ENCODE measurements at places on chromosomes 1 and 21.

- DNase-seq = no peak
These were observed 16.0 kb downstream of the PFKFB2 start for GRCh38 chr1:207069061-207069460.

- no peak for DNase-seq
These were observed 5.7 kb downstream of the PLA2G4A start for GRCh38 chr1:186834399-186834958.

DNA sequence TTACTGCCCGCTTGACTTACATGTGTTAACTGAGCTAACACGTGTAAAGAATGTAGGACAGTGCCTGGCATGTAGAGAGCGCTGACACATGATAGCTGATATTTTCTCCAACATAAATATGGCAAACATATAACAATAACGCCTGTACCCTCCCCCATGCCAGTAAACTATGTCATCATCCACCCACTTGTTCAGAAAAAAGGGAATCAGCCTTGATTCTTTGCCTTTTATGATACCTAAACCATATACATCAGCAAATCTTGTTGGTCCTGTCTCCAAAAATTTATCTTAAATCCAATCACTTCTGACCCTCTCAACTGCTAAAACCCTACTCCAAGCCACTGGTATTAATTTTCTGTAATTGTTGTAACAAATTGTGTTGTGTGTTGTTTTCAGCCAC, 1.1 kb upstream of the ZNF692 start:
- no peak for DNase-seq

DNA sequence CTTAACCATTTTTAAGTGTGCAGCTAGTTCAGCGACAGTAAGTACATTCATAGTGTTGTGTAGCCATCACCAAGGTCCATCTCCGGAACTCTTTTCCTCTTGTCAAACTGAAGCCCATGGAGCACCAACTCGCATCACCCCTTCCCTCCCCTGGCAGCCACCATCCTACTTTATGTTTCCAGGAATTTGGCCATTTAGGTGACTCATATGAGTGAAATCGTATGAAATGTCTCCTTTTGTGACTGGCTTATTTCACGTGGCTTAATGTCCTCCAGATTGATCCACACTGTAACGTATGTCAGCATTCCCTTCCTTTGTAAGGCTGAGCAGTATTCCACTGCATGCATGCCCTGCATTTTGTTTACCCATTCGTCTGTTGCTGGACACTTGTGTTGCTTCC, 2.5 kb downstream of the COL6A2 start:
- no peak for DNase-seq

DNA sequence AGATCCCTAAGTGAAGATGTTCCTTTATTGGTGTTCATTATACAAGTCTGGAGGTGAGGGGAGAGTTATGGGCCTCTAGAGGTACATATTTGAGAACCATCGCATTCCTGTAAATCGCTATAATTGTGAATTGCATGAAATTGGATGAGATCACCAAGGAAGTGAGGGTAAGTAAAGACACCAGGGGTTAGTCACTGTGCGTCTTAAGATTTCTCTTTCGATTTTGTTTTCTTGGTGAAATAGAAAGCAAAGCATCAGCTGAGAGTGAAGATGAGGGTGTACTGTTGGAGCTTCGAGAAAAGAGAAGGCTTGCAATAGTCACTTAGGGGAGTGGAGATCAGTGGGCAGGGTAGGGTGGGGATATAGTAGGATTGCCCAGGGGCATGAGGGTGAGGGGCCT, 82.1 kb downstream of the RAVER2 start:
- DNase-seq = no peak

GRCh38 chr1:119771016-119771415, 2.3 kb upstream of the HMGCS2 start:
- no peak for DNase-seq

DNA sequence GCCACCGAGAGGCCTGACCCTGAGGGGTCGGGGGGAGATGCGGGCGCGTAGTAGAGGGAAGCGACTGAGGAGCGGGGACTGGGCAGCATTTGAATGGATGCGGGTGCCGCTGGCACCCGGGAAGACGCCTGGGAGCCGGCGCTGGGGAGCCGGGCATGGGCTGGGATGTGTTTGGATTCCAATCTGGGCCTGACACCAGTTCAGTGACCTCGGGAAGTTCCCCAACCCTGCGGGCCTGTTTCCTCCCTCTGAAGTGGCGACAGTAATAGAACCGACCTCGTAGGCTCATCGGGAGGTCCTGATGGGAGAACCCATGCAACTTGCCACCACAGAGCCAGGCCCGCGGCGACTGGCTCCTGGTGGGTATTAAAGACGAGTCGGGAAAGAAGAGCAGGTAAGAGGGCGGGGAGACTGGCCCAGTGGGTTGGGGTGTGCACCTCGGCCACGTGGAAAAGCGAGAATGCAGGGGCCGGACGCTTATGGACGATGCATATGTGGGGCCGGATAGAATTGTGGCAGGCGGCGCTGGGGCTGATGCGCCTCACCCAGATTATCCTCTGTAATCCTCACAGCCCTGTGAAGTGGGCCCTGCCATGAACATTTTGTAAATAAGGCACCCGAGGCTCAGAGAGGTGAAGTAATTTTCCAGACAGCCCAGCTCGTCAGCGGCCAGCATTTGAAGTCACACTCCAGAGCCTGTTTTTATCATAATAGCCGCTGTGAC, 105.8 kb downstream of the SLC16A1 start:
- no peak for DNase-seq

DNA sequence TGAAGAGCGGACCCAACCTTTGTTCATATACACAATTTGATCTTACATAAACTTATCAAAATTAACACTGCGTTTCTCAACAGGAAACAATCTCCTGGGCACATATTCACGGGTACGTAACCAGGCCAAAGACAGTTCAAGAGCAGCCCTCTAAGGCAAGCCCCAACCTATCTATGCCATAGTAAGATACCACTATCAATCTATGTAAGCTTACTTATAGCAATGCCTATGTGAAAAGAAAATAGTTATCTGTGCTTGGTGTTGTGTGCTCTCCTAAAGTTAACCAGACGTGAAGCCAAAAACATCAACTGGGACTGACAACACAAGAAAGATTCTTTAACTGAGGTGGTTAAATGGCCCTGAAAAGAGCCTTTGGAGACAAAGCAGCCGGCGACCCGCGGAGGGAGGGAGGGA, 49.4 kb upstream of the BOLA1 start:
- DNase-seq = no peak

DNA sequence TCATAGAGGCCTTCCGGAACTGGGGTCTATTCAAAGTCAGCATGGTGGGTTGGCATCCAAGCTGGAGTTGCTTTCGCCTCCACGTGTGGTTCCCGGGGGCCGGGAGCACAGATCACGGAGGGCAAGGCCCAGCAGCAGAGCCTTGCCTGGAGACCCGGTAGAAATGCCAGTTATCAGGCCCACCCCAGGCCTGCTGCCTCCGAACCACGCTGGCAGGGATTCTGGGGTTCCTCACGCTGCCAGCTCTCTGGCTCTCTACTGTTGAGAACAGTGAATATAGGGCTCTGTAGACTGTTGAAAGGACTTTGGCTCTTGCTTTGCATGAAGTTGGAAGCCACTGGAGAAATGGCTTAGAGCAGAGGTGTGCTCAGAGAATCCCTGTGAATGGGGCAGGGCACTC, 127.5 kb downstream of the RIPK4 start:
- no peak for DNase-seq

DNA sequence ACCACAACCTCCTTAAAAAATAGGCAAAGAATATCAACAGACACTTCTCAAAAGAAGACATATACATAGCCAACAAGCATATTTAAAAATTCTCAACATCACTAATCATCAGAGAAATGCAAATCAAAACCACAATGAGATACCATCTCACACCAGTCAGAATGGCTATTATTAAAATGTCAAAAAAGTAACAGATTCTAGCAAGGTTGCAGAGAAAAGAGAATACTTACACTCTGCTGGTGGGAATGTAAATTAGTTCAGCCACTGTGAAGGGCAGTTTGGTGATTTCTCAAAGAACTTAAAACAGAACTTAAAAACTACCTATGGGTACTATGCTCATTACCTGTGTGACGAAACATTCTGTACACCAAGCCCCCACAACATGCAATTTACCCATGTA, 20.7 kb downstream of the CD1B start:
- no peak for DNase-seq

DNA sequence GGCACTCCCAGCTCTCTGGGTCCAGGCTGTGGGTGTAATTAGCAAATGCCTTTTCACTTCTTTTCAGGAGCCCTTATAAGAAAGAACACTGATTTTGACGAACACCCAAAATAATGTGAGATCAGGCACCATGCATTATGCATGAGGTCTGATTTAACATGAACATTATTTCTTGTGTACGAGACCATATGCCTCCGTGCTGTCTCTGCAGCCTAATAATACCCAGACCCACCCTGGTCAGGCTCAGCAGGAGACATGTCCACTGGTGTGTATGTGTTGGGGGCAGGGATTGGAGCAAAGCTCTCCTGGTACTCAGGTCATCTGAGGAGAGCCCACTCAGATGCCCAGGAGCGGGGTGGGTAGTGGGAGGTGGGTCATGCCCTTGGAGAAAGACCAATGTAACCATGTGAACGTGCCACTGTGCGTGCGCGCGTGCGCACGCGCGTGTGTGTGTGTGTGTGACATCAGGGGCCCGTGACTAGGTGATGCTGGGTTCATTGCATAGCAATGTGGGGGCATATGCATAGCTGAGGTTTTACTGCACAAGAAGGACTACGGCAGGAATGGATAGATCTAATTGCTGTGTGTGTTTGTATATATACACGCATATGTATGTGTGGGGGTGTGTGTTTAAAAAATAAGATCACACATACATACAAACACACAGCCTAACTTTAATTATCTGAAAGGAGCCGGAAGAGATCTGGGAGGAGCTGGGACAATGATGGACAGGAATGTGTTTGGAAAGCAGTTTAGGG, 7.1 kb downstream of the POU3F1 start:
- no peak for DNase-seq

DNA sequence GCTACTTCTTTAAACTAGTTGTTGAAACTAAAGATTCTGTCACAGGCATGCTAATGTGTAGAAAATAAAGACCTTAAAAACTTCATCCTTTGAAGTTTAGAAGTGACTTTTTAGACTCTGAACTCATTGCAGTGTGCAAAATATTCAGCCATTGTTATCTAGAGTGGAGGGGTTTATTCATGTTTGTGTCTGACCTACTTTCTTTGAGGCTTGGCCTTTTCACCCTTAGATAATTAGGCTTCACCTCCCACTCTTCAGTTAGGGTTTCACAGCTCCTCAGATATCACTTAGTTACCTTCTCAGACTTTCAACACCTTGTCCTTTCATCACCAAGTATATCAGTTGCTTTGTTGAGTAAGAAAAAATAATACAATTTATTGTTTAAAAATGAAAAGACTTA, 75.9 kb downstream of the IVNS1ABP start:
- no peak for DNase-seq

All from activated CD4-positive, alpha-beta T cell treated with anti-CD3 and anti-CD28 coated beads for 24 hours (primary cell).